Glutamatergic neuron (in vitro differentiated cells): ENCODE measurements at places on chromosomes 5 and 9. TPM values are rescaled to one million over a fixed set of nuclear protein-coding genes. Genes with fewer than 3 reads are reported as not detected.

DNA sequence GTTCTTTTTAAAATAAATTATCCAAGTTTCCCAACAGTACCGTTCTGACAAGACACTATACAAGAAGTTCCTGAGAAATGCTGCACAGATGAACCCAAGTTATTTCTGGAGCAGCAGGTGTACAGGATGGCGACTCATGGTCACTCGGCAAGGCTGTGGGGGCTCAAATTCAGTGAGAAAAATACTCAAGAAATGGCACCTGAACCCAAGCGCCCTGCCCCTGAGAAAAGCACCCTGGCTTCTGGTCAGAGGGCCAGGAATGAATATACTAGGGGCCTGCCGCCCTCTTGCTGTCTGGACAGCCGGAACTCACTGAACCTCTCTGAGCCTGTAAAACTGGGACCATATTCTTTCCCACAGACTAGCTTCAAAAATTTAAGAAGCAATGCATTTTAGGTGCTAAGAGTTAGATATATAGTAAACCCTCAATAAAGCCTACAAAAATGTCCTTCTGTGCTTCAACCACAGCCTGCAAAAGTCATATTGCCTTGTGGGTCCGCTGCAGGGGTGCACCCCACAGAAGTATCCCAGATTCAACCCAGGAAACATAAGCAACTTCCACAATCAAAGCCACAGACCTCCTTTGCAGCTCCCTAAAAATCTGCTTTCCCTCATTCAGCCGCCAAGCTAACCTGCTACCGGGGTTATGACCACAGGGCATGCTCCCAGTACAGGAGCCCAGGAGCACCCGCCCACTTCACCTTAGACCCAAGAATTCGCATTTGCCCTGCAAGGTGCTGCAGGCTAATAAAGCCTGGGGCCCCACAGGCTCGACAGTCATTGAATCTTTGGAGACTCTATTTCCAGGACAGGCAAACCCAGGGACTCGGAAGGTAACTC lies 1.4 kb downstream of the RAPGEF1 start:
- no peak for DNase-seq

MOB3B gene
- 1.8 TPM for total RNA-seq

CTNNAL1 gene
- 13.7 TPM for total RNA-seq

LCN15 gene
- 1.9 TPM for total RNA-seq

GRCh38 chr5:78496373-78496772 lies 136.0 kb downstream of the SCAMP1 start:
- no peak for DNase-seq

- DNase-seq = no peak
These were observed 306.4 kb upstream of the PAPPA start for GRCh38 chr9:115847216-115847615.

EFNA5 gene
- 158 TPM for total RNA-seq

- no peak for DNase-seq
These were observed 555.2 kb downstream of the ACTL7B start for GRCh38 chr9:108300306-108301287.

- no peak for DNase-seq
These were observed 2223.1 kb upstream of the C9orf72 start for GRCh38 chr9:29796291-29796952.

DNA sequence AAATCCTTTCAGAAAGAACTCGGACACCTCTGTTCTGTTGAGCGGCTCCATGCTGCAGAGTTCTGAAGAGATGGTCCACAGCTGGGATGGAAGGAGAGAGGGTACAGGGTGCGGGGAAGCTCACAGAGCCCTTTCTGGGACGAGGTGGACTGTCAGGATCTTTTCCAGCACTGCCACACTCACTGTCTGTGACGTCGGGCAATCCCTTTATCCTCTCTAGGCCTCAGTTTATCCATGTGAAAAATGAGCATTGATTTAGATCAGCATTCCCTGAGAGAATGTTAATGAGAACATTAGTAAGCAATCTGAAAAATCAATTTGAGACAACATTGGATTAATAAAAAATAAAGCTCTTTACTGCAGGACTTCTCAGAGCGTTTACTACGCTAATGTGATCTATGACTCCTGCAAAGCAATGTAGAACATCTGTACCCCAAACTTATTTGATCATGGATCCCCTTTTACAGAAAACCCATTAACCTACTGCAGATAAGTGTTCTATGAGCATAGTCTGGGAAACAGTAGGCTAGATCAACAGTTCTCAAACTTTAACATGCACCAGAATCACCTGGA lies at the start of gene OR13J1:
Gene OR13J1 (minus strand): TSS at position 51 of the 573 bp plus-strand sequence. CDS start 0 bp downstream, at position 51.
- no peak for DNase-seq

DNA sequence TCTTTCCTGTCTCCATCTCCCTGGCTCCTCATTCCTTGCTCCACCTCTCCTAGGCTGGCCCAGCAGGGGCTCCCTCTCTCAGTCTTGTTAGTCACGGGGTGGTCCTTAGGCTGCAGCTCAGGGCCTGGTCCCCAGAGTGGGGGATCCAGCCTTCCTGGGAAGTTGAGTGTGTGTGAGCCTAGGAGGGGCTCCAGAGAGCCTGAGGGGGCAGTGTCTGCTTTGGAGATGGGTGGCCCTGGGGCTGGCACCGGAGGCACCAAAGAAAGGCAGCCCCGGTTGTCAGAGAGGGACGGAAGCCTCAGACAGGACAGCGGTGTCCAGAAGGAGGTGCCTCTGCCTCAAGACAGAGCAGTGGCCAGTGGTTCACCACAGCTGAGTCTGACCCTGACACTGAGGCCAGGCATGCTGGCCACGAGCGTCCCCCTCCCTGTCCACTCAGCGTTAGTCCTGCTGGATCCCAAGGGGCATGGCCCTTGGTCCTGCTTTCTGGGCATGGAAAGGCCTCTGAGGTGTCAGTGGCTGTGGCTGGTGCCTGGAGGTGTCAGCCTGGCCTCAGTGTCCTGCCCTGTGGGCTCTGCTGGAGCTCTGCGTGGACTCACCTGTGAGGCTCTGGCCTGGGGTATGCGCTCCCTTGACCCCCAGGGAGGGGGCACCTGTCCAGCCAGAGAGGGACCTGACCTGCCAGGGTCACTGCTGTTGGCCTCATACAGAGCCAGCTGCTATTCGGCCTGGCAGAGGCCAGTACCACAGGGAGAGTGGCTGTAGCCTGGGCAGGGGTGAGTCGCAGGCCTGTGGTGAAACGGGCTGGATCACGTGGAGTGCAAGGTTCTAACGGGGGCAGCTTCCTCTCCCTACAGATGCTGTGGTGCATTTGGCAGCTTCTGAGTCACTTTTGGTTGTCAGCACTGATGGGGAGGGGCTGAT lies 130.6 kb downstream of the CACNA1B start:
- DNase-seq = peak; percentile 13

NFIB gene
- total RNA-seq = 1.5 TPM

GRCh38 chr5:114243972-114244317 lies 117.9 kb upstream of the KCNN2 start:
- no peak for DNase-seq

NPR3 gene
- not detected for total RNA-seq

DNA sequence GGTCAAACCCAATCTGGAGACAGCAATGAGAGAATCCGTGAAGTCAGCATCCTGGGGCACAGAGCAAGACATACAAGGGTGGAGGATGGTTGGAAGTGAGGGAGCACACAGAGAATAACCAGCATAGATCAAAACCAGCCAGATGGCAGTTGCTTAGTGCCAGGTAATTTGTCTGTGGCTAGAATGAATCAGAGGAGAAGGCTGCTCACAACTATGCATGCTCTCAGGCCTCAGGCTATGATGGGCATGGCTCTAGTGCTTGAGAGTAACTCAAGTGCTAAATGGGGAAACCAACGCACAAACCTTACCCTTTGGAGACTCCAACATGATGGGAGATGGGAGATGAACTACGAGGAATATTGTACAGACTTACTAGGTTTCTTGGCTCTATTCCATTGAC lies 160.8 kb downstream of the DMRT2 start:
- no peak for DNase-seq

- no peak for DNase-seq
These were observed 144.8 kb downstream of the NR3C1 start for GRCh38 chr5:143258559-143259253.

DNA sequence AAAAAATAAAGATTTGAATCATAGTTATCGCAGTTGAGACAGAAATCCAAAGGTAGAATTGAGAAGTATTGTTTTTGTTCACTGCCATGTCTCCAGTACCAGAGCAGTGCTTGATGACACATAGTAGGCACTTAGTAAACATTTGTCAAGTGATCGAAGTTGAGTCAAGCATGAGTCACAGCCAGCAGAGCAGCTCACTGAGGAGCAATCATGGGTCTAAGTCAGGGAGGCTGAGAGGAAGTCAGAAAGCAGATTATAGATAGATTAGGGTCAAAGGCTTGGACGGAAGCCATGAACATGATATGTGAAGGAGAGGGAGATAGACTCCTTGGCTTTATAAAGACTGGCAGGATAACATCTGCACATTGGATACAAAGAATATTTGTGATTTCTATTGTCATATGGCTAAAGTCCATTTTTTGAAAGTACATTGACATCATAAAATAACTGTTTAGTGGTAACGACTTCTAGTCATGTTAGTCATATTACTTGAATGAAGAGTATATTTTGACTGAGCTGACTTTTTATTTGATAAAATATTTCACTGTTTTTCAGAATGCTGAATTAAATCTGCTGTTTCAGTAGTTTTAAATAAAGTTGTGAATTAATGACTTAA lies 168.5 kb downstream of the RAB3C start:
- no peak for DNase-seq

GRCh38 chr9:83986765-83987401 lies 6.3 kb downstream of the RMI1 start:
- no peak for DNase-seq

DNA sequence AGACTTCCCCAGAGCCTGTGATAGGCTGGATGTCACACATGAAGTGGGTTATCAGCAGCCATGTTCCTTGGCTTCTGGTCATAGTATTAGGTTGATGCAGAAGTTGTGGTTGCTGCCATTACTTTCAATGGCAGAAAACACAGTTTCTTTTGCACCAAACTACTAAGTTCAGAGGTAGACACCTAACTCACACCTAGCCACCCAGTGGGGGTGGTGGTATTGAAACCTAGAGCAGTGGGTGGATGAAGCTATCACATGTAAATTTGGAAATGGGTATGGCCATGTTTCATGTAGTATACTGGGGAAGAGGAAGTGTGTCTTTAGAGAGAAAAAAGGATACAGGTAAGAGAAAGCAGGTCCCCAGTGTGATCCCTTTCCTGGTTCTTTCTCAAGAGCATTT lies 347.9 kb upstream of the SEMA6A start:
- DNase-seq = no peak

- no peak for DNase-seq
These were observed 83.5 kb downstream of the C9orf152 start for GRCh38 chr9:110124439-110124838.

- DNase-seq = no peak
These were observed 43.2 kb downstream of the MRPL36 start for GRCh38 chr5:1756481-1756880.

- no peak for DNase-seq
These were observed 298.8 kb downstream of the NR2F1-AS1 start for GRCh38 chr5:93281980-93282772.

DNA sequence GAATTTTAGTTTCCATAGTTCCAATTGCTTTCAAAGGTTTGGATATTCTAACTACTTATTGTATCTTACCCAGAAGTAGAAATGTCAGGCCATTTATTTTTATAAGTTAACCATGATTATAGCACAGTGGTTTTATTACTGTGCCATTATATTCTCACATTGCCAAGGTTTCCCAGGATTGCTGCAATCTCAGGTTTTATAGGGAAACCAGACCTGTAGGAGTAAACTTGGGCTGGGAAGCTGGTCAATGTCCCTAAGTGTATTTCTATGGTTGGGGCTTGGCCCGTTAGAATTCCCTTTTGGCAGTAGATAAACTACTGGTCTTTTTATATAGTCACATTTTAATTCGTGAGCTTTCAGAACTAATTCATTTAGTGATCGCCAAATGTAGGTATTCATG lies 396.6 kb upstream of the KCNN2 start:
- no peak for DNase-seq

DNA sequence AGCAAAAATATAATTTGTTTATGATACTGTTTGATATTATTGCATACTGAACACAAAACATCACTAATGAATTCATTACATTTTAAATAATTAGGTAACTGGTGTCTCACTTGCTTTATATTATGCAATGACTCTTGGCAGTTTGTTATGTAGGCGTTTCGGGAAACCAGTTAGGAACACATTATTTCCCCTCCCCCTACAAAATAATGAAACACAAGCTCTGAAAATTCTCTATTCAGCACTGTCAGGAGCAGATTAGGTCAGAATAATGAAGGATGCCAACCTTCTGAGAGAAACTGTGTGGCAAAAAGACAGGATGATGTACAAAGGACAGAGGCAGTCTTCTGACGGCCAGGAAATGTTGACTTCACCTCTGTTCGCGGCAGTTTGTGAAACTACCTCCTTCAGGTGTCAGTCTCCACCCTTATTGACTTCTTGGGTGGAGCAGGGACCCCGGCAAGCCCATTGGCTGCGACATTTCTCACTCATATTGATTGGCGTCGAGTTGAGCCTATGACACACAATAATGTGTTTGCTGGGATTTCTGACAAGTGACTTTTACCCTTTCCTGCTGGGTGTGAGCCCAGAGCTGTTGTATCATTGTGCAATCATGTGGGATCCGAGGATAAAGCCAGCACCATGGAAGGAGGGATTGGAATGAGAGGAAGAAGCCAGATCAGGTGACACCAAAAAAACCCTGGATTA lies 33.9 kb downstream of the SH3PXD2B start:
- no peak for DNase-seq

GRCh38 chr5:57650360-57651069 lies 167.9 kb upstream of the ACTBL2 start:
- DNase-seq = peak; percentile 17

CCDC107 gene
- total RNA-seq = 32.5 TPM

DNA sequence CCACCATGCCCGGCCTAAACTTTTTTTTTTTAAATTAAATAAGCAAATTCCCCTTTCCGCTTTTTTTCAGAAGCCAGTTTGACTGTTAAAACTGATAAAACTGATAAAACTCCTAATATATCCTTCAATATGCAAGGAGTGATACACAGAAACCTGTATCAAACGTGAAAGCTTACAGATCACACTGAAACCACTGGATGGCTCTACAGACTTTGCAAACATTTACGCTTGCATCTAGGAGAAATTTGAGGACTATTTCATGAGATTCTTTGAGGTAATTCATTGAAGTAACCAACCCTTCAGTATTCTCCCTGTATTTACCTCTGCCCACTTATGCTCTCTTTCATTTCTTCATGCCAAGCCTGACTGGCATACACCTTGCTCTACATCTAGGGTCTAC lies 40.6 kb upstream of the CHD1 start:
- no peak for DNase-seq

ANKRD34B gene
- not detected for total RNA-seq

MCC gene
- 46.1 TPM for total RNA-seq

DNA sequence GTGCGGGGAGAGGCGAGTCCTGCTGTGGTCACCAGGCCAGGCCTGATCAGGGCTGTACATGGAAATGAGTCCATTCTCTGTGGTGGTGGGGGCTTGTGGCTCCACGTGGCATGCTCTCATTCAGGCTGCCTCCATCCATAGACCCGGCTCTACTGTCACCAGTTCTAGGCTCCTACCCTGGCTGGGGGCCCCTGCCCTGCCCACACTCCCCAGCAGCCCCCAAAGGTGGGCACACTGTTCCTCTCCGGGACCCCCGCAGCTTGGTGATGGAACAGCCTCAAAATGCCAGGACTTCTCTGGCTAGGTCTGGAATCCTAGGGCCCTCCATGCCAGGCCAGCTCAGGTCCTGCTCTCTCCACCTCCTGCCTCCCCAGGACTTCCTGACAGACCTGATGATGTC lies 111.7 kb downstream of the DAB2IP start:
- no peak for DNase-seq
